Testis (tissue), 5 donors: ENCODE measurements at places on chromosomes 7 and 10. TPM values are rescaled to one million over a fixed set of nuclear protein-coding genes. Genes with fewer than 3 reads are reported as not detected.

The FRAT1 gene
- polyA plus RNA-seq, result 9.7 TPM

The ASIC3 gene
- 20.8 TPM for polyA plus RNA-seq

The PAOX gene
- polyA plus RNA-seq, result 91.5 TPM

The POLR2J2 gene
- polyA plus RNA-seq, result 1.4 TPM

The PRSS37 gene
- 54.7 TPM for polyA plus RNA-seq

The CCL24 gene
- 1.1 TPM for polyA plus RNA-seq

The CRYGN gene
- 0.44 TPM for polyA plus RNA-seq

The ASAH2B gene
- 4.1 TPM for polyA plus RNA-seq

The LRRN3 gene
- polyA plus RNA-seq, result 9.3 TPM
